Astrocyte (in vitro differentiated cells and primary cell): ENCODE measurements at places on chromosomes 11 and 22. TPM values are rescaled to one million over a fixed set of nuclear protein-coding genes. Genes with fewer than 3 reads are reported as not detected.

GRCh38 chr22:23216461-23217170 lies 36.3 kb downstream of the BCR start:
- DNase-seq = no peak

DNA sequence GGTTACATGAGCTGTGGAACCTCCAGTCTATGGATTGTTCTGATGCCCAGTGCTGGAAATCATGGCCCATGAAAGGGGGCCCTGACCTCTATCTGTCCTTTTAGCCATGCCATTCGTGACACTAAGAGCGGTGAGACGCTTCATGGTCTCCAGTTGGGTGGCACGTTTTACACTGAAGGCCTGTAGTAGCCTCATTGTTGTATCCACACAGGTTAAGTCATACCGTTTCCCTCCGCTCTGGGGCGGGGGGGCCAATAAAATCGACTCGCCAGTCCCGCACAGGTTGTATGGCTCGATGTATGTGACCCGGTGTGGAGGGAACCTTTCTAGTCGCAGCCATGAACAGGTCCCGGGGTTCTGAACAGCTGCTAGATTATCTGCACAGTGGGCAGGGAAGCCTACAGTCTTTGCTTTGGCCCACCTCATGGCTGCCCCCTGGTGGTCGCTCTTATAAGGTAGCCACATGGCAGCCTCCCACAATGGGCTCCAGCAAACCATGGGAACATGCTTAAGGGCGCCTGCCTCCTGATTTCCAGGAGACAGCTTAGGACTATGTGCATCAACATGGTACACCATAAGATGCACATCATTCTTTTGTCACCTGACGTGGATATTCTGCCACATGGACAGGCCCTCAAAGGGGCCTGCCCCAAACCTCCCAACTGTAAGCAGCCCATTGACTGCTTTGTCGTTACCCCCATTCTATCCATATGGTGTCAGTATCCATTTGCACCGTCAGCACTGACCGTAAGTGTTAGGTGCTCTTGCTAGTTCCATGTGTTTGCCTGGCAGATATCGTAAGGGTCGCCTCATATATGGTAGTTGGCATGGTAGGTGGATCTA lies 19.7 kb upstream of the APOL3 start:
- no peak for DNase-seq

DNA sequence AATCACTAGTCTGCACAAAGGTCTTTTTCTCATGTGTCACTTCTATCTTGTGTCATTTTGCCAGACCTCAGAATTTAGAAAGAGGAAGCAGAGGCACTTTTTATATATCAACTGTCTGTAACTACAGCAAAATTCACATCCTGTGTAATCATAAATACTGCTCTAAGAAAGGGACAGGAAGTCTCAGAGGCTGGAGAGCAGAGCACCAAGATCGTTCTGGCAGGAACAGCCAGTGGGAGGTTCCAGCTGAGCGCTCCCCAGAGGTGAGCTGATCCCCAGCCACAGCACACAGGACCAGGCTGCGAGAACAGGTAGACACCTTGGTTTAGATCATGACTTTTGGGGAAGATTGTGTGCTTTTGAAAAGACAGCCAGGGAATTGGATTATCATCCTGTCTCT lies at the start of gene MS4A7:
MS4A7 (plus strand) TSS at position 179 of the 400 bp plus-strand sequence. CDS start 4,610 bp downstream, outside the sequence.
- DNase-seq = no peak

DNA sequence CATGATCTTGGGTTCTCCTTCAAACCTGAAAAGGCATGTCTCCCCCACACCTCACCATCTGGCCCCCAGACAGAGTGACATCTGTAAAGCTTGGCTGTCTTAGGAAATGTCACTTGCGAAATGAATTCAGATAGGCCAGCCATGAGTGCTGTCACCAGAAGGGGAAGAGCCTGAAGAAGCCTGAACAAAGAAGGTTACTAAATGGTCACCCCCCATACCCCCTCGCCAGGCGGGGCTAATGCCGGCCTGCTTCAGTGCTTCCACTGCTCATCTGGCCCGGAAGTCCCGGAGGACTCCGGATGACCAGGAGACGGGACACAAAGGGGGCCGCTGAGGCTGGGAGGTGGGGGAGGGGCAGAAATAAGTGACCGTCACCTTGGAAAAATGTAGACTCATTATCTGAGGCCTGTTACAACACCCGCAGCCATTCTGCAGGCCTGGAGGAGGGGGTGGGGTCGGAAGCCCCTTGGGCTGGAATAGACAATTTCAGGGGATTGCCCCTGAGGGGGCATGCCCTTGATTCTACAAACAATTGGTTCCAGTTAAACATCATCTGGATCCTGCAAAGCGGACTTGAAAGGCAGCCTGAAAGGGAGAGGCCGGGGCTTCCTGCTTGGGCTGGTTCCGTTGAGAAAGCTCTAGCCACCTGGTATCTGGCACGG lies 43.2 kb downstream of the NAT10 start:
- DNase-seq = no peak

DNA sequence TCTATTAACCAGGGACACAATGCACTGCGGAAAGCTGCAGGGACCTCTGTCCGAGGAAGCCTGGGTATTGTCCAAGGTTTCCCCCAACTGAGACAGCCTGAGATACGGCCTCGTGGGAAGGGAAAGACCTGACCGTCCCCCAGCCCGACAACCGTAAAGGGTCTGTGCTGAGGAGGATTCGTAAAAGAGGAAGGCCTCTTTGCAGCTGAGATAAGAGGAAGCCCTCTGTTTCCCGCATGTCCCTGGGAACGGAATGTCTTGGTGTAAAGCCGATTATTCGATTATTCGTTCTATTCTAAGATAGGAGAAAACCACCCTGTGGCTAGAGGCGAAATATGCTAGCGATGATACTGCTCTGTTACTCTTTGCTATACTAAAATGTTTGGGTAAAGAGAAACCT lies 5.2 kb downstream of the BET1L start:
- DNase-seq = no peak

DNA sequence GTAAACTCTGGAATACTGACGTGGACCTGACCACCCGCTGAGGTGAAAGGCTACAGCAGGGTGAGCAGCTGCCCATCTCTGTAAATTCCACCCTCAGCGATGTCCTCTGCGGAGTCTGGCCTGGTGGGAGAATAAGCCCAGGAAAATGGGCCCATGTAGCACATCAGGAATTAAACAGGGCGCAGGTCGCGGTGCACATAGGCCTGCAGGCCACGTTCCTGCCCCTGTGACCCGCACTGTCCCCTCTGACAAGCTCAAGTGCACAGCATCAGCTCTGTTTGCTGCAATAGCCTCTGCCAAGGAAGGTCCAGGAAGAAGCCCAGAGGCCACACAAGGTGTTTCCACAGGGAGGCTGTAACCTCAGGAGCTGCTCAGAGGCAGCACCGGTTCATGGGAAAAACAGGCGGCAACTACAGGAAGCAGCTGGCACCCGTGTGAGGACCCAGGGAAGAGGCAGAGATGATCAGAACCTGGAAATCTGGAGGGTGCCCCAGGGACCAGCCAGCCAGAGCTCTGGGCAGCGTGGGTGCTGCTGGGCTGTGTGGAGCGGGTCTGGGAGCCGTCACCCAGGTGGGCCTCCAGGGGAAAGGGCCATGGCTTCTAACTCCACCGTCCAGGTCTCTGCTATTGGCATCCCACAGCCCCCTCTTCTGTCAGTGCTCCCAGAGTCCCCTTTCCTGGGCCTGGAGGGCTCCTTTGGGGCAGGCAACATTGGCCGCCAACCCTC lies 808 bp upstream of the IFITM2 start:
- no peak for DNase-seq

GRCh38 chr11:74022546-74022945 lies 13.7 kb upstream of the UCP3 start:
- DNase-seq = no peak

- no peak for DNase-seq
Measured at GRCh38 chr22:22746963-22747933, 102.8 kb downstream of the GGTLC2 start.

DNA sequence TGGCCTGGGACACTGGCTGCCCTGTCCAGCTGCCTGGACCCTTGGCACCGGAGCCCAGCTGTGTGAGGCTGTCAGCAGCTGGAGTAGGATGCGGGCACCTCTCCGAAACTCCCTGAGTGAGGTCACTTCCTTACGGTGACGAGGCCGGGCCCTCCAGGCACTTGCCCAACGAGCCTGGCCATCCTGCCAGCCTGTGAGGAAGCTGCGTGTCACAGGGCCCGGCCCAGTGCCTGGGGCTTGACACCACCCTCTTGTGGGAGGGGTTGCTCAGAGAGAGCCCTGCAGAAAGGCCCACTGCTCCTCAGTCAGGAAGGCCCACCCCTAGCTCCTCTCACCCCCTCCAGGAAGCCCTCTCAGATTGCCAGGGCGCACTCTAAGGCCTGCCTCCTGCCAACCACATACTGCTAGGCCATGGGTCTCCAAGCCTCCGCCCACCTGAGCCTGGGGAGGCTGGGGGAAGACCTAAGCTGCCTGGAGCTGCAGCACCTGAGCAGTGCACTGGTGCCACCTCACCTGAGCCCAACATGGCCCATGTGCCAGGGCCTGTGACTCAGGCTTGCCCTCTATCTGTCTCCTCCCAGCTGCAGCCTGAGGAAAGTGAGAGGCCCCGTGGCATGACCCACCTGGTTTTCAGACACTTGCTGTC lies 4.3 kb upstream of the PHLDA2 start:
- DNase-seq = peak; percentile 66

GRCh38 chr11:67024410-67024809 lies 1.5 kb downstream of the SYT12 start:
- no peak for DNase-seq

DNA sequence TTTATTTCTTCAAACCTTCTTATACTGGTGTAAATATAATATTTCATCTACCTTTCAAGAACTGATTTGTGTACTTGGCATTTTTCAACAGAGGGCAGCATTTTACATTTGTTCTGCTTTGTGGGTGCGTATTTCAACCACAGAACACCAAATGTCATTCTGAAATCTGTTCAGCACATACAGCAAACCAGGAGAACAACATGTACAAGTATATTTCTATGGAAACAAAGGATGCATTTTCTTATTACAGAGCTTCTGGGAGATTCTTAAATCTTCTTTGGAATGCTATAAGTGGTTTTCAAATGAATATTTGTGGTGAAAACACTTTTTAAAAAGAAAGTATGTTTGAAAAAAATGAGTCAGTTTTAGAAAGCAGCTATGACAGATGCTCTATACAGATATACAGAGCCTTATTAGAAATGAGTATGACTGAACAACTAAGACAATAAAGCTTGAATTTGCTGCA lies 946.0 kb downstream of the FAM181B start:
- peak; percentile 18 for DNase-seq

- DNase-seq = no peak
Measured at GRCh38 chr11:104324276-104324675, 160.3 kb upstream of the PDGFD start.

GRCh38 chr11:10667521-10667885 lies 26.1 kb downstream of the IRAG1 start:
- DNase-seq = no peak

- DNase-seq = no peak
Measured at GRCh38 chr11:11577932-11578911, 43.6 kb downstream of the GALNT18 start.

- DNase-seq = peak; percentile 25
Measured at GRCh38 chr22:49638788-49639187, 188.9 kb downstream of the BRD1 start.

The SYT12 gene
- 0.34 and 0.62 TPM in 2 replicates for total RNA-seq

The APOL5 gene
- total RNA-seq = not detected in 2 replicates

The ZC3H12C gene
- 10.4 and 12.0 TPM in 2 replicates for total RNA-seq

The TRIM48 gene
- total RNA-seq = not detected in 2 replicates

The HTR3A gene
- not detected in 2 replicates for total RNA-seq

The OMP gene
- 0.67 and 1.3 TPM in 2 replicates for total RNA-seq

The PGA5 gene
- 0.79 and 1.4 TPM in 2 replicates for total RNA-seq

The OR4D5 gene
- total RNA-seq = not detected in 2 replicates
